ENCODE measurements at places on chromosomes 1 and 21.

- no peak for DNase-seq
Observed at GRCh38 chr21:42301371-42302075, 13.7 kb downstream of the TFF3 start.

- DNase-seq = no peak
Observed at GRCh38 chr1:161970633-161971032, 53.0 kb downstream of the OLFML2B start.

DNA sequence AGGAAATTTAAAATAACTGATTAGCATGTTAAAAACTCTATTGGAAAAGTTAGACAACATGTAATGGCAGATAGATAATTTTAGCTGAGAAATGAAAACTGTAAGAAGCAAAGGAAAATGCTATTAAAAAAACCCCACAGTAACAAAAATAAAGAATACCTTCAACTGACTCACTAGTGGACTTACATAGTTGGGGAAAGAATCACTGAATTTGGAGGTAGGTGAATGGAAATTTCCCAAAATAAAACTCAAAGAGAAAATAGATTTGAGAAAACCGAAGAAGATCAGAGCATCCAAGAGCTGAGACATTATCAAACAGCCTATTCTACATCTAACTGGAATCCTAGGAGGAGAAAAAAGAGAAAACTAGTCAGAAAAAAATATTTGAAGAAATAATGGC lies 34.7 kb downstream of the PDE4B start:
- DNase-seq = peak; percentile 21

DNA sequence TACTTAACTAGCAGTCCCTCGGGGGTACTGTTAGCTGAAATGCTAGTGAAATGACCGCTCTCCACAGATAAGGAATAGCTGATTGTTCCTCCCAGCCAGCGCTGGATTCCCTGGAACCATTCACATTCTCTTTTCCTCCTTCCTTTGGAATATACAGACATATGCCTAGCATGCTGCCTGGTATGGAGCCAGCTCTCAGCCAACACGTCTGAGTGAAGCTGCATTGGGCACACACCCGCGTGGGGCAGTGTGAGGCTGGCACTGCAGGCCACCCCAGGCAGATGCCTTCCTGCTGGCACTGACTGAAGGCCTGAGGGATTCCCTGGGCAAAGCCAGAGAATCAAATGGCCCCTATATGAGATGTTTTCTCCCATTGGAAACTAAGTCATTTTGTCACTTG lies 66.7 kb downstream of the TLR5 start:
- DNase-seq = no peak

DNA sequence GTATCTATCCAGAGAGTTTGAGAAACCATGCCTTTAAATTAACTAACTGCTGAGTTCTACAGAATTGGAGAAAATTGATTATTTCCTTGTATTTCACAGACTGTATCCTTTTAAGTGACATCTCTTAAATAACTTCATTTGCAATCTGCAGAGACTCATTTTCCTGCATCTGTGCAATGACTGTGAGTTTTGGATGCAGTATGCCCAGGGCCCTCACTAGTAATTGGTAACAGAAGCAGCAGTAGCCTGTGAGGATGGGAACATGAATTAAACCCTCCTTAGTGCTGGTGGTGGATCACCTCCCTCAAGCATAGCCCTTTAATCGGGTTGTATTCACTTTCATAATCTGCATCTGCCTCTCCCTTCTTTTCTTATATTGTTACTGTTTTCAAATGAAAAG lies 21.7 kb upstream of the SH3D21 start:
- DNase-seq = no peak

- no peak for DNase-seq
Observed at GRCh38 chr1:233109096-233109495, 158.7 kb downstream of the NTPCR start.

- no peak for DNase-seq
Observed at GRCh38 chr1:47190857-47191256, 1.0 kb upstream of the PDZK1IP1 start.

DNA sequence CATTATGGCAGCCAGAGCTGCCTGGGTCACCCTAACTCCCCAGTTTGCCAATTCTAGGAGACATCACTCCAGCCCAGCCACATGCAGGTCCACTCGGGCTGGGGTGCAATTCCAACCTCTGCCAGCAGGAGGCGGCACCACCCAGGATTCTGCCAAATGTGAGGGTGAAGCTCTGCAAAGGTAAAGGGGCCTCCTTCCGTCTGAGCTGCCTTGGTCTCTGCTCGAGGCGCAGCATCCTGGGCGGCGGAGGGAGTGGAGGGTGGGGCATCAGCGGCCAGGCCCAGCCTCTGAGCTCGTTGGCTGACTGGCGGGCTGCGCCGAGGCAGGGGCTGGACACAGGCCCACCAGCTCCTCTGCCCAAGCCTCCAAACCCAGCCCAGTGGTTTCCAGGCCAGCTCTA lies 63.8 kb downstream of the ARHGEF16 start:
- no peak for DNase-seq

DNA sequence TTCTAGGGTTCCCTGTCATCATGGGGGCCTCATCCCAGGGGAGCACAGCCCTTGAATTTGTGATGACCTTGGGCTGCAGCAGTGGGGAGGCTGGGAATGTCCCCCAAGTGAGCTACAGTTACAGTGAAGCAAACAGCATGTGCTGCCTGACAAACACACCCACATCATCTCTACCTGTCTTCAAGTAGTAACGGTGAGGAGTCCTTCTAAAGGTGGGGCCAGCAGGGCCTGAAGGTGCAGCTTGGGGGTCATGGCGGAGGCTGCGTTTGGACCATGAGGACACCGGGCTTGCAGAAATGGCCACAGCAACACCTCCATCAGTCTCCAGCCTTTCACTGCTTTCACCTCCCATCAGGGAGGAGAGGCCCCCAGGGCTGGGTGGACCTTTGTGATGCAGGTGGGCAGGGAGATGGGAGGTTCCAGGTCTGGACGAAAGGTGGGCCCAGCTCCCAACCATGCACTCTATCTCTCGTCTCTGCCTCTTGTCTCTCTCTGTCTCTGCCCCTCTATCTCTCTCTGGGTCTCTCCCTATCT lies 55.7 kb downstream of the WNT9A start:
- no peak for DNase-seq

- no peak for DNase-seq
Observed at GRCh38 chr1:212760126-212760823, 31.3 kb downstream of the NSL1 start.

DNA sequence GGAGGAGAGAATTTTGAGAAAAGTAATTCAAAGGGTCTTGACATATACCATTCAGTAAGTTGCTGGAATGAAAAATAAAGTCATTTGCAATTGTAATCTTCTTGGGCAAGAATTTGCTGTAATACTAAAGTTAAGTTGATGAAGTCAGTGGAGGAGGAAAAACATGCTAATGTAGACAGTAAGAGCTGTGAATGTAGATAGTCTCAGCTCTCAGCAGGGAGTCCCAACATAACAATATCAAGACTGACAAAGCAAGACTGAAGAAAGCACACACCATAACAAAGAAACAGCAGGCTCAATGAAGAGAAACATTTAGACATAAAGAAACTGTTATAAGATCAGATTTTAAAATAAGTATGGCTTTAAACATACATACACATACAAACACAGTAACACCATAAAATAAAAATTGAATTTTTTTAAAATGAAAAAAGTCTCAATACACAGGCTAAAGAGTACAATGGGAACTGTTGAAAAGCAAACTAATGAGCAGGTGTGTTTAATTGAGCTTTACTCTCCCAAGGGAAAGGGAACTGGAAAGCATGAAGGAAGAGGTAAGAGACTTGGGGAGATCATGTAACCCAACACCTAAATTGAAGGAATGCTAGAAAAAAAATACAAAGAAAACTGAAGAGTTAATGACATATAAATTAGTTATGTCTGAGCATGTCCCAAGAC lies 336.3 kb upstream of the NCAM2 start:
- no peak for DNase-seq

- no peak for DNase-seq
Observed at GRCh38 chr1:17360272-17360956, 11.6 kb upstream of the PADI6 start.

DNA sequence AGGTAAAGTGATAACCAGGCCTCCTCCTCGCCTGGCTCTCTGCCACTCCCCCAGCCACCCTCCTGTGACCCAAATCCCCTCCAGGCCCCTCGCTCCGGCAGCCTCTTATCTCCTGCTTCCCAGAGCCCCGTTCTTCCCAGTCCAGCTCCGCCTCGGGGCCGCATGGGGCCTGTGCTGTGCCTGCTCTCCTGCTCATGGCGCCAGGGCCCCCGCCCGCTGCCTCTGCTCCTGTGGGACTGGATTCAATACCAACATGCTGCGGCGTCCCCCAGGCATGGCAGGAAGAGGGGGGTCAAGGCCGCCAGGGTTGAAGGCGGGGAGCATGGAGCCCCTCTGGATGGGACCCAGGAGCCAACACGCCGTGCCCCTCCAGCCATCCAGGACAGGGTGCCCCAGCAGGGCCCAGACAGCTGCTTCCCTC lies 213.0 kb upstream of the VAMP3 start:
- DNase-seq = no peak

- no peak for DNase-seq
Observed at GRCh38 chr1:248686815-248687214, 15.8 kb downstream of the OR14I1 start.

GRCh38 chr1:2043886-2044285 lies 6.3 kb upstream of the PRKCZ start:
- DNase-seq = no peak

GRCh38 chr1:231966983-231967382 lies 340.4 kb downstream of the DISC1 start:
- no peak for DNase-seq

DNA sequence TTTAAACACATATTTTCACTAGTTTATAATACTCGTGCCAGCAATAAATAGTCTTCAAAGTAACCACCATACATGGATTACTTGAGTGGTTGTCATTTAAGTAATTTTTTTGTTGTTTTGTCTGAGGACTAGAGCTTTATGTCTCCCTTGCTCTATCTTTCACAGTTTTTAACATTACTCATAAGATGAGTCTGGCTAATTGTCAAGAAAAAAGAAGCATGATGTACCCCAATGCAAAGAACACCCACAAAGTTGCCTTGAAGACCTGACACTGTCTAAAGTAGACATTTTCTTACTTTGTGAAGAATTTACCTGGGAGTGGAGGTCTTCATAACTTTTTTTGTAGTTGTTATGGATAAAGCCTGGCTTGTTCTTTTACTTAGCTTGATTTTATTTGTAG lies 210.4 kb upstream of the BRINP3 start:
- DNase-seq = no peak

GRCh38 chr1:235317168-235317567 lies 10.8 kb downstream of the ARID4B start:
- no peak for DNase-seq

DNA sequence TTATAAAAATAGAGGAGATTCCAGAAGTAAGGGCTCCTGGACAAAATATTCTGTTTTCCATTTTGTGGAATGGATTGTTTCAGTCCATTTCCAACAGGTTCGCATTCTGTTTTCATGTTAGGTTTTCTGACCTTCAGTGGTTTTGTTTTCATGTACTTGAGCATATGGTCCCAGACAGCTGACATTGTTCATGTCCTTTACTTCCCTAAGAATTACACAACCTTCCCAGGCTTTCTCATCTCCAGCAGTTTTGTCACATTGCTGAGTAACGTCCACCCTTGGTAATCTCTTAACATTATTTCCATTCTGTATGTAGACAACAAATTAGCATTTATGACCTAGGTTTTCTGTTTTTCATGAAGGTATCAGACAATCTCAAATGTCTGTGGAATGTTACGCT lies 21.0 kb upstream of the ERRFI1 start:
- DNase-seq = peak; percentile 57

All from fibroblast of the aortic adventitia (primary cell).